ENCODE measurements at places on chromosomes 1 and 21.

DNA sequence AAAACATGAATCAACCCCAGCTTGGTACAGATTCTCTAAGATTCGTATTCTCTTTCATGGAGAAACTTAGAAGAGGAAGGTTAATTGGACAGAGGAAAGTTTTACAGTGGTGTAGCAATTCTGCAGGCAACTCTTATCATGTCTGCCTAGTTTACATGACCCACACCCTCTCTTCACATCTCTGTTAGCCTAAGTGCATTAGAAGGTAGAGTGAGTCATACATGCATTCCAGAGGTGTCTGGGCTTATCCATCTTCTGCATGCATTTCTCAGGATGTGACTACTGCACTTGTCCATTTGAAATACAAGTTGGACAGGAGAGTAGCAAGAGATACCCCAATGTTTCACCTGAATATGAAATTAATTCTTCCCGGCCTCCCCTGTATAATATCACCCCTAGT is 578.4 kb upstream of the NCAM2 start:
- DNase-seq, result no peak

- DNase-seq, result no peak
Observed at GRCh38 chr1:42741706-42742105, 1.7 kb upstream of the CLDN19 start.

- DNase-seq, result peak; percentile 80
Observed at GRCh38 chr1:48859456-48859855, 82.8 kb upstream of the BEND5 start.

- peak; percentile 65 for DNase-seq
Observed at GRCh38 chr1:11654137-11654938, at the start of the genes FBXO2 and FBXO44. TSS of gene FBXO2 (minus strand) at chr1:11654429. CDS start at chr1:11654340, 89 bp downstream. TSS of gene FBXO44 (plus strand) at chr1:11654877. CDS start at chr1:11655836, 959 bp downstream.

GRCh38 chr1:35850716-35851115 is 32.3 kb upstream of the AGO1 start:
- DNase-seq, result no peak

Data from GM23248 (cell line).